ENCODE measurements at places on chromosomes 2 and 18. TPM values are rescaled to one million over a fixed set of nuclear protein-coding genes. Genes with fewer than 3 reads are reported as not detected.

The FTCDNL1 gene
- total RNA-seq = 1.7 TPM

The POTEJ gene
- total RNA-seq = not detected

The CASP10 gene
- total RNA-seq = 45.2 TPM

The RNF125 gene
- 29.0 TPM for total RNA-seq

The APCDD1 gene
- total RNA-seq = not detected
